GM12864 (cell line): ENCODE measurements at places on chromosomes 3 and 15.
A peak's percentile ranks its signal among the peaks of the same experiment; 100 is the strongest.

DNA sequence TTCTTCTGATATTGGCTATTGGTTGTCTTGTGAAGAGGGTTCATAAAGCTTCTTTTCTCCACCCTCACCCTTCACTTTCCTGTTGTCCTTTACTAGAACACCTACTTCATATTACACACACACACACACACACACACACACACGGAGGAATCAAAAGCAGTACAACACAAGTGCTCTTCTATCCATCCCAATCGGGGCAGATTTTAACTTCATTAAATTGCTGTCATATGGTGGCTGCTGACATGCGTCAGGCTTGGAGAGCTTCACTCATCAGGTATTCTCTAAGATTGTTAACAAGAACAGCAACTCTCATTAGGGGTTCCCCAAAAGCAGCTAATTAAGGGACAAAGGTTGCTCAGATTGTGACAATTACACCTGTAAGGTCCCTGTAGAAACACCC is 239.1 kb upstream of the MEIS2 start:
- no peak for DNase-seq

DNA sequence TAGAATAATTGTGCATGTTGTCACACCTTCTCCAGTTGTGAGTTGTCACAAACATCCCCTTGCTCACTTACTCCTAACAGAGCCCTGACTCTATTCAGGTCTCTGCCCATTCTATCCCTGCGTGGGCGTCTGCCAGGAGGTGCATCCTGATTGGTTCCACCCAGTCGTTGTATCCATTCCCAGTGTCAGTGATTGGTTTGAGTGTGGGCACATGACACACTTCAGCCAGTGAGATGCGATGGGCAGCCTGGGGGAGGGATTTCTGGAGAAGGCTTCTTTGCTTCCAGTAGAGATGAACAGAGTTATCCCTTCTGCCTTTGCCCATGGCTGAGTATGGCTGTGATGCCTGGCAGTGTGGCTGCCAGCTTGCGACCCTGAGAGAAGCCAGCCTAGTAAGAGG is 18.7 kb downstream of the PXYLP1 start:
- DNase-seq: no peak

DNA sequence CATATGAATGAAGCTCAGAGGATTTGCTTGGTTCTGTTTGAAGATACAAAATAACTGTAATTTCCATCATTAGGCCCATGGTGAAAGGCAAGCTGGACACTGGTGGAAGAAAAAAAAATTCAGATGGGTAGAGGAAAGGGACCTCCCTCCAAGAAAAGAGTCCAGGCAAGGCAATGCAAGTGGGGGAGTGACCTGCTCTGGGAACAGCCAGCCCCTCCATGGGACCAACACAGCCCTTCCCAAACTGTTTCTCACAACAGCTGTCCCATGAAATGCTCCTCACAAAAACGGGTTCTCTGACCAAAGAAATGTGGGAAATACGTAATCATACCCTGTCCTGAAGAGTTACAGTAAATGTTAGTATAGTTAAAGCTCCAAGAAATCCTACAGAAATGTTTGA is 4.4 kb upstream of the AP3S2 start:
- no peak for DNase-seq

- DNase-seq: no peak
Observed at GRCh38 chr3:107752202-107752990, 229.6 kb downstream of the BBX start.

DNA sequence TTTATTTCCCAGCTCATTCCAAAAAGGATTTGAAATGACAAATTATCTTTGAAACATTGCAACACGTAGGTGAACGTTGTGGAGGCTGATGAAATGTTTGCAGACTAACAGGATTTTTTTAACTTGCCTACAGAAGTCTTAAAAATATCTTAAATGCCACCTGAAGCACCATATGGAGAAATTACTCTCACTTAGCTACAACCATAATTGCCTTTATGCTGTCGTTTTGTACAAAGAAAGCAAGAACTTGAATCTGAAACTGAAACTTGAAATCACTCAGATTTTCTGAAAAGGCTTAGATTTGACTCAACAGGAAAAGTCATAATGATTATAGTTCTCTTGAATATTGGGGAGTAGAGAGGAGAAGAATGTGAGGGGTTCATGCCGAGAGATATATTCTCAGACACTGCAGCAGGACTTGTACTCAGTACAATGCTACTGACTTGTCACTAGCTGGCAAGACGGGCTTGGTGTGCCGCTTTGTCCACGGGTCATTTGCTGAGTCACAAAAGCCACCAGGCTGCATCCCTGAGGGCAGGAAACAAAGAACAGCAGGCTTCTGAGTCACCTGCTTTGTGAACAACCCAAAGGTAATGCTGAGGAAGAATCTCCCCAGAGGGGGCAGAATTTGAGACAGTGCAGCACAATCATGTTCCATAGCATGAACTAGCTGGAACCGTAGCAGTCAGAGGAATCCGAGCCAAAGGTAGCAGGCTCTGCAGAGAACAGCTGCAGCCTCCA is 7.1 kb upstream of the FMN1 start:
- DNase-seq: peak; percentile 35

GRCh38 chr3:154161806-154162205 is 40.6 kb downstream of the ARHGEF26 start:
- no peak for DNase-seq

- no peak for DNase-seq
Observed at GRCh38 chr3:126781889-126782491, 78.0 kb downstream of the CHCHD6 start.

DNA sequence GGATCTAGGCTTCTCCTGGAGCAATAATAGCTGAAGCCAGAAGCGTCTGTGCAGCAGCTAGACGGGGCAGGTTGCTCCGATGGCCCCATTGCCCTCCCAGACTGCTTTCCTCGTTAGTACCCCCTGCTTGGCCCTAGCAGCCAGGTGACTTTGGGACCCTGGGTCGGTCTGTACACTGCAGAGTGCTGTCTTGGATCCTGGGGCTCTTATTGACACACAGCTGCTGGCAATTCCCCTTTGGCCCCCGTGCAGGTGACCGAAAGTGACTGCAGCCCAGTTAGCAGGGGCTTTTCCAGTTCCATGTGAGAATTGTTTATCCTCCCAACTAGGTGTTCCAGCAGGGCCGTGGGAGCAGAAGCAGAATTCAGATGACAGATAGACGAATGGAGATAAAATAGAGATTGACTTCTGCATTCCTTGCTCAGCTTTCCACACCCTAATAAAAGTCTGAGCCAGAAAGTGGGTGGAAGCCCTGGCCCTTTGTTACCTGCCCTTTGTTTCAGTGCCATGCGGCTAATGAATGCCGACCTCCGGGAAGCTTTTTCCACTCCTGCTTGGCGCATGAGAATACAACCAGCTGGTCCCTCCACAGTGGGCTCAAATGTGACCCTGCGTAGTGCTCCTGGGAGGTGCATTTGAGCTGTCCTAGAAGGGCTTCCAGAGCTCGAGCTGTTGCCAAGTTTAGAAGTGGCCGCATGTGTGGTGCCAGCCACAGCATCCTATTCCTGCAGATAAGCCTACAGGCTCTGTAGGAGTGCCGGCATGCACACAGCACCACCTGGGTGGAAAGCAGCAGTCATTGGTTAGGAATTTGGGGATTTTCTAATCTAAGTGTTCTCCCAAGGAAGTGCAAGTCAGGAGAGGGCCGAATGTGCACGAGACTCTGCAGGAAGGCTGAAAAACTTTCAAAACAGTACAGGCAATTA is 94.4 kb downstream of the SLCO3A1 start:
- DNase-seq: no peak

GRCh38 chr3:43696441-43696840 is 5.7 kb downstream of the ABHD5 start:
- no peak for DNase-seq

DNA sequence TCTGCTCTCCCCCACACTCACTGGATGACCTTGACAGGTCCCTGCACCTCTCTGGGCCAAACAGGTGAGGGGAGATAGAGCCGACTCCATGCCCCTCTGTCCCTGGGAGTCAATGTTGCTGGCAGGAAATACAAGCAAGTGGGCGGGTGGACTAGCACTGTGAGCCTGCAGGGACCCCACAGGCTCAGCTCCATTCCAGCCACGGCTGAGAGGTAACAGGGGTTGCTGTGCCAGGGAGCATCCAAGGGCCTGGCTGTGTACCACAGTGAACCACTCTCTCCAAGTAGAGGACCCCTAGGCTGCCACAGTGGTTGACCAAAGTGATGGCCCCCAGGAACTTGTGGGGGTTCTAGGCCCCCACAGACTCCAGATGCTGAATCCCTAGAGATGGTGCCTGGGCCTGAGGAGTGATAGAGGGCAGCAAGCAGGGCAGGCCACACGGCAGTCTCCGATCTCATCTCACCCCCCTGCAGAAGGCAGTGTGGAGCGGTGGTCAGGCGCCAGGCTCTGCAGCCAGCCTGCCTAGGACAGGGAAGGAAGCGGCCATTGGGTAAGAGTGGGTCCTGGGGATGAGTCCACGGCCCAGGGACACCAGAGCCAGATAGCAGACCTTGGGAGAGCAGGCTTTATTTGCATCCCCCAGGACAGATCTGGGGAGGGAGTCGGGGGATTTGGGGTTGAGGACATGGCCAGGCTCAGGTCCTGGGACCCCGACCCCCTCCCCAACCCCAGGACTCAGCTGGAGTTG is 3.2 kb downstream of the TNNC1 start:
- no peak for DNase-seq

DNA sequence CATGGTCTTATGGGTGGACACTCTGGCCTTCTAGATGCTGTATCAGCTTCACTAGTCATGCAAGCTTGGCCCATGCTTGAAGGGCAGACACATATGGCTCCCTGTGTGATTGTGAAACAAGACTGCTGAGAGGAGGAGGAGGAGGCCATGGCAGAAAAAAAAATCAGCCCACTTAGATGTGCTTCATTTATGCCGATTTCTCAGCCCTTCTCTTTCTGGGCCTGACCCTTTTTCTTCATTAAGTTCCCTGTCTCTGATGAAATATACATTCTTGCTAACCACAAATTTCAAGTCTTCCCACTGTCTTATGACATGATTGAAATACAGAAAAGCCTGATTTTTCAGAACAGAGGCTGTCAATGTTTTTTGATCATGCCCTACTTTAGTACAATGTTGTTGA is 213.0 kb upstream of the FEZF2 start:
- no peak for DNase-seq

GRCh38 chr15:65066001-65066634 is 1.7 kb downstream of the RASL12 start:
- no peak for DNase-seq

DNA sequence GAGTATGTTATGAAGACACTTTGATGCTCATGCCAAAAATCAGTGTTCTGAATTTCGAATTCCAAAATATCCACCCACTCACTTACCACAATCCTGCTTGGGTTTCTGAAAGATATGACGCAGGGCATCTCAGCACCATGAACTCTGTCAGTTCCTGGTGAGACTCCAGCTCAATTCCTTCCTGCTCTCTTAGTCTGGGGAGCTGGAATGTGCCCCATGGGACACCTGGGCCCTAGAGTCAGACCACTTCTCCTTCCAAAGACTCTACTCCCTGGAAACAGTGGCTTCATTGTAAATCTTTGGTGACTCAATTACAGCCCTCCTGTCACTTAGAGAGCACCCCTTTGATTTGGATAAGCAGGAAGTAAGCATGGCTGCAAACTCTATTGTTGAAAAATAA is 50.5 kb downstream of the CD86 start:
- no peak for DNase-seq

DNA sequence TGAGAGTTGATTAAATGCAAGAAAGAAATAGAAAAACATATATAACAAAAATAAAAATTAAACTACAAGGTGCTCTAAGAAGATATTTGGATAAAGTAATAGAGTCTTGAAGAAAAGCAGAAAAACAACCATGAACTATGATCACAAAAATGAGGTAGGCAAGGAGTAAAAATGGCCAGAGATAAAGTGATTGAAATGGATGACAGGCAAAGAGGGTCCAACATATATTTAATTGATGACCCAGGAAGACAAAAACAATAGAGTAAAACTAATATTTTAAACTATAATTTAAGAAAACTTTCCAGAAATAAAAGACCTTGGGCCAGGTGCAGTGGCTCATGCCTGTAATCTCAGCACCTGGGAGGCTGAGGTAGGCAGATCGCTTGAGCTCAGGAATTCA is 22.1 kb upstream of the WDR49 start:
- DNase-seq: no peak

- no peak for DNase-seq
Observed at GRCh38 chr15:38300395-38300794, 47.8 kb downstream of the SPRED1 start.

DNA sequence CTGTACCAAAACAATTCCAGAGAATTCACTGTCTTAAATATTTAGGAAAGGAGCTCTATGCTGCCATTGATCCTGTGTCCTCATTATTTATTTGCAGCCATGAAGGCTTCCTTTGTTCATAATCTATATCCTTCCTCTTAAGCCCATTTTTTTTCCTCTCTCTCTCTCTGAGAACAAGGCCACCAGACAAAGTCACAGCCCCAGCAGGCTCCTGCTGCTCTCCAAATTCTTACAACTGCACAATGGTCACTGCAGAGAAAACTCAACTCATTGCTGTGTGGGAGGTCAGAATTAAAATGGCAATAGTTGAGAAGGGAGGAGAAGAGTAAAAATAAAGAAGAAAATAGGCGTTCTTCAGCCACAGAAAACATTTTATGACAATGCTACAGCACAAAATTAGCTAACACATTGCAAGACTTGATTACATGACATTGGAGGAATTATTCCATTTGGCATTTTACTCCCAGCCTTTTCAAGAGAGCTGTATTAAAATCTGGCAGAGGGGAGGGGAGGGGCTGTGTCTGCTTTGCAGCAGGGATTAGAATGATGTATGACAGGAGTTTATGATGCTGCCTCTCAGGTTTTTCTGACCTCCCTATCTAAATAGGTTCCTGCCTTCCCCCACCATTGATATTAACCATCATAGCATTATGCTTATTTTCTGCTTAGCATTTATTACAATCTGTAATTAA is 399.7 kb upstream of the THBS1 start:
- no peak for DNase-seq

- DNase-seq: no peak
Observed at GRCh38 chr3:21704796-21705195, 46.2 kb downstream of the ZNF385D start.

DNA sequence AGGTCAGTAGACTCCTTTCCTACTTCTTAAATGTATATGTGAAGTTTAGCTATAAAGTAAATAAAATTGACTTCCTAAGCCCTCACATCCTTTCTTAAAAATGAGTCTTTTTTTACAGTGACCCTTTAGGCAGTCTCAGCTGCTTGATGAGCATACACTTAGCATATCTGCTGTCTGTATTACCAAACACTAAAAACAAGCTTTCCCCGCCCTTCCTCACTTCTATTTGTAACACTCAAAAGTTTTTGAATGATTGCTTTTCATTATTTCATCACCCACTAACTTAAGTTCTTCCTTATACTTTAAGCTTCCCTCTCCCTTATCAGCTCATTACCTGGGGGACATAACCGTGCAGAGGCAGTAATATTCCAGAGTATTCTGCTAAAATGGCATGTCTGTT is 89.4 kb downstream of the PLOD2 start:
- no peak for DNase-seq

- DNase-seq: no peak
Observed at GRCh38 chr3:100072326-100073048, 41.8 kb downstream of the FILIP1L start.

GRCh38 chr3:194030372-194030771 is 105.6 kb upstream of the HES1 start:
- DNase-seq: no peak
